Right lobe of liver (tissue), 6 donors: ENCODE measurements at places on chromosomes 7 and 10.

DNA sequence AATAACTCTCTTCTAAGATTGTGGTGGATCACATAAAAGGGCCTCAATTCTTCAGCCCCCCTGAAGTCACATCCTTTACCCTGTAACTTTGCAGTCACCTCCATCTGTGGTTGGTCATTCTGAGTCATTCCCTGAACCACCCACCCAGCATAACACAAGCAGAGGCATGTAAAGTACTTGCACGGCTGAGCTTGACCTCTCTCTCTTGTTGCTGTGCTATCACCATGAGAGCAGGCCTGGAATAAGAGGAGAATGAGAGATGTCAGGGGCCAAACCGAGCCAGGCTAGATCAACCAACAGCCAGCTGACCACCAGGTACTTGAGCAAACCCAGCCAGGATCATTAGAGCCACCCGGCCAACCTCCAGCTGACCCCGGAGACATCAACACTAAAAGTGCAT, 13.5 kb upstream of the STK17A start:
- no peak for DNase-seq

DNA sequence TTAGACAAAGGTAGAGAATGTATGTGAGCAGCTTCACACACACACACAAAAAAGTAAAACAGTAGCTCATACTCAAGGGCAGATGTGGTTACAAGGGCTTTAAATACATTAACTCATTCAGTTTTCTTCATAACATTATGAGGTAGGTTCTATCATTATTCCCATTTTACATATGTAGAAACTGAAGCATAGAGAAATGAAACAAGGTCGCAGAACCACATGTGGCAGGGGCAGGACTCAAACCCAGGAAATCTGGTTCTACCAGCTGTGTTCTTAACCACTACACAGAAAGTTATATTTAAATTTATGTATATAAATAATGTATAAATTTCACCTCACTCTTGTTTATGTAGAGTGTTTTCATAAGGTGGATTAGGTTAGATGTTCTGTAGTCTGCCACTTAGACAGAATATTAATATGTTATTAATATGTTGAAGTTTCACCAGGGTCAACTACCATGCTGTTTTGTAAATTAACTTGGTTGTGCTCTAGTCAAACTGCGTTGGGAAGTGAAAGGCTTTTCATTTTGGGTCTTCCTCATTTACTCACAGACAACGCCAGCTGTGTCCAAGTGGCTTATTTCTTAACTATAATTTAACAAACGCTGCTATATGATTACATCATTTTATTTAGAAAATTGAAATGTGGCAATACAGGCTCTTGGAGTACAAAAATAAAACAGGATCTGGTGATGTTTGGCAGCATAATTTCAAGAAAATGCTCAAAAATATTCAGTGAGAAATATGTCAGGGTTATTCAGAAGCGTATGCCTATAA, 138.4 kb downstream of the MDFIC start:
- no peak for DNase-seq

DNA sequence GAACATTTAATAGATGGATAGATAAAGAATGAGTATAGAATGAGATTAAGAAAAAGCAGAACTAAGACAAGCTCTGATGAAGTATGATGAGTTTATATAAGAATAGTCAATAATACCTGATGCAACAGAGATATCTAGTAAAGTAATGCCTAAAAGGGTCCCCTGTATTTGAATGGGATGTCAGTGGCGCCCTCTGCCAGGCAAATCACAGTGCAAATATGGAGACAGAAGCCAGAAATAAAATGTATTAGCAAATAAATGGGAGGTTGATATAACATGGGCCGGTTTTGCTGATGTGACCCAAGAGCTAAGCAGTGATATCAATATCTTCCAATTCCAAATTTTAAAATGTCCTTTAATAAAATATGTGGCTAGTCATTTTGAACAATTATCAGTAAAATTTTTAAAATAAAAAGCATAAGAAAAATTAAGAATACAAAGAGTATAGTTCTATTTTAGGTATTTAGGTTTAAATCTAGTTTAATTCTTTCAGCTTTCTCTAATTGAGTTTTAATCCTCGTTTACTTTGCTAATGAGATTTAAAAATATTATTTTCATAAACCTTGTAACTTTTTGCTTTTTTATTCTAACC, 62.6 kb downstream of the ADK start:
- peak; percentile 39 for DNase-seq

DNA sequence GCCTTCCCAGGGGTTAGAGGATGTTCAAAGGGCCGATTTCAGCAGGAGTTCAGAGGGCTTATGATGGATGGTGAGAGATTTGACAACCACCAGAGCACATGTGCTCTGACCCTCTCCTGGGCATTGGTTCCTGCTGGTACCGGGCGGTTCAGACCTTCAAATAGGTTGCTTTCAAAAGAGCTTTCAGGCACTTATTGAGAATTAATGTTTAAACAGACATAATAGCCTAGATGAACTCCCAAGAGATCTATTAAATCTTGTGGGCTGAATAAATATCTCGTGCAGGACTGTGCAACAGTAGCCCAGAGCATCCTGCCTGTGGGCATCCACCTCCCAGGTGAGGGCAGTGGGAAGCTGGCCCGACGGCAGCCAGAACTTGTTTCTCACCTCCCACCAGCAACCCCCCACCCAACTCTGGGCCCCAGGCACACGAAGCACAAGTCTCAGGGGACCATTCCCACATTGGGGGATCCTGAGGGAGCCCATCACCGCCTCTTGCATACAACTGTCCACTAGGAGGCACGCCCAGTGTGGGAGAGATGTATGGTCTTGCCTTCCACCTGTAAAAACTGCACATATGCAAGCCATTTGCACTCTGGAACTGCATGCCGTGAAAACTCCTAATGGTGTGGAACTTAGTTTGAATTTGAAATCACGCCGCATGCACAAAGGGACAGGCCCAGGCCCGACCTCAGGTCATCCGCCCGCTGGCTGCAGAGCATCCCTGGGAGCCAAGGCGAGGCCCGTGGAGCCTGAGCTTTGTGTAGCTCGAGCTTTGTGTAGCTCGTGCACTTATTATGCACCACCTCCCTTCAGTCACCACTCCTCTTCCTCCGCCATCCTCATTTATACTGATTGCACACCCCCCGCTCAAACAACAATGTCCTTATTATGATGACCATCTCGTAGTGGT, 147.8 kb downstream of the ADCY1 start:
- no peak for DNase-seq

GRCh38 chr10:23525406-23525805, 86.5 kb downstream of the OTUD1 start:
- DNase-seq = no peak
